ENCODE measurements at places on chromosomes 6 and 20.

DNA sequence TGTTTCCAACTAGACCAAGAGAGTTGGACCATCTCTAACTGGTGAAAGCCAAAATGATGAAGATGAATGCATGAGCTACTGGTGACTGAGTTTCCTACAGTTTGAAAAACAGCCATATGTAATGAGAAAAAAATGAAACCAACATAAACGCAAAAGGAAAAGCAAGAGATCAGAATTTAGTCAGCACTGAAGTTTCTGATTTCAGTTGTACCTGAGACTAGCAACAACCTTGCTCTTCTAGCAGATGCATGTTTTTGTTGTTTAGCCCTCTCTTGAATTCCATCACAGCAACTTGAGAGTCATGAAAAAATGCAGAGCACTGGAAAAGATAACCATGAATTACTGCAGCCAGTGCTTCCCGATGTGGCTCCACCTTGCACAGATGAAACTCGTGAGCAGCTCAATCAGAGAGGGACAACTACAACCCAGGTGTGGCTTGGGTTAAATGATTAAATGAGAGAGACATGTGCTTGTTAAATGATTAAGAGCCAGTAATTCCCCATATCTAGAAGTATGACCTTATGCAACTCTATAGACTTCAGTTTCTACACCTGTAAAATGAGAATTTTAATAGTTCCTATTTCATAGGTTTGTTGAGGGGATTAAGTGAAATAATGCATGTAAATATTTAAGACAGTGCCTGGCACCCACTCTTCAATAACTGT lies 104.8 kb downstream of the ELOVL4 start:
- DNase-seq, result no peak

GRCh38 chr6:12265791-12266190 lies 24.4 kb upstream of the EDN1 start:
- no peak for DNase-seq

DNA sequence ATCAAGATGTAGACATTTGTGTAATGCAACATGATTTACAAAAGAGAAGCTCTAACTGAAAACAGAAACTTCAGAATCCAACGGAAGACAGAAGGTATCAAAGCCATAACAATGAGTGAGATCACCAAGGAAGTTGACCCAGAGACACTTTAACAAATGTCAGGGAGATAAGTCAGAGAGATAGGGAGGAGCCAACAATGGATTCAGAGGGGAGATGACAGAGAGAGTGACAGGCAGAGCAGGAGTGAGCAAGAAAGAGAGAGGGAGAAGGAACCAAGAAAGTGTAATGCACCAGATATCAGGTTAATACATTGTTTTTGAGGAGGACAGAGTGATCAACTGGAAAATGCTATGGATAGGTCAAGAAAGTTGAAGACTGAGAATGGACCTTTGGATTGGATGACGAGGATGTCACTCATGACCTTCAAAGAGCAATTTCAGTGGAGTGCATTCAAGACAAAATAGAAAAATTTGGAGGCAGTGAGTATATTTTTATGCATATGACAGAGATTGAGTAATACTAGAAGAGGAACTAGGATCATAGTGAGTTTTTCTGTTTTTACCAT lies 86.6 kb downstream of the TRDN start:
- DNase-seq, result no peak

DNA sequence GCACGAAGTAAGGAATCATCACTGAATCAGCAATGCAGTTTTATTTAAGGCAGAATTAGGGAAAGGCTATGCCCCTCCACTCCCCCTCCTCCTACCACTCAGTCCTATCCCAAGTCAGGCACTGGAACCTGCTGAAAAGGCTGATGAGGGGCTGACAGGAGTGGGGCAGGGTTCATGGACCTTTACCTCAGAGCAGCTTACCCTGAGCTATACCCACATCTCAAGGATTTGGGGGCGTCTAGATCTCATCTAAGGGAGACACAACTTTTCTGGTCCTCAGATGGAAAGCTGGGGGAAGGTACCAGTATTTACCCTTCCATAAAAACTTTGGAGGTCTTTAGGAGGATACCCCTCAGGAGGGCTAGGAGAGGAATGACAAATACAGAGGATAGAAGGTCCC lies 27.2 kb downstream of the GSS start:
- DNase-seq, result no peak

GRCh38 chr6:93721386-93722048 lies 302.2 kb upstream of the EPHA7 start:
- DNase-seq, result no peak

DNA sequence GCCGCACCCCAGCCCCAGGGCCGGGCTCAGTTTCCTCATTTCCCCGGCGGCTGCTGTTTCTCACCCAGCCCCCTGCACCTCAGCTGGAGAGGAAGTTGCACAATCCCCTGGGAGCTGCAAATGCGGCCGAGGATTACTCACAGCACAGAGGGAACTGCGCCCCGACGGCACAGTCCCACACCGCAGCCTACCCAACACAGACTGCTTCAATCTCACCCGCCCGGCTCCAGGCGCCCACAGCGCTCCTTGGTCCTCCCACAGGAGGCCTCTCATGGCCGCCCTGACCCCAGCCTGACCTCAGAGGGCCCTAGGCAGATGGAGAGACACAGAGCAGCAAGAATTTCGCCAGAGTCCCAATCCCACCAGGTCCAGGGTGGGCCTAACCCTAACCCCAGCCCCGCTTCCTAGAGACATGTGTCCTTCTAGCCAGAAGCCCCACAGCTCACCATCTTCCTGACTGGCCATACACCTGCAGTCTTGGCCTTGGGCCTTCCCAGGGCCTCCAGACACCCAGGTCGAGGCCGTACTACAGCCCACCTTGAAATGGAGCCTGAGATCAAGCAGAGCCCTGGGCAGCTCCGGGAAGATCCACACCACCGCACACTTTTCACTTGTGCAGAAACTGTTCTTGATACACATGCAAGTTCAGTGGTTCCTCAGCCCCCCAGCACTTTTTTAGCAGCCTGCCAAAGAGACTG lies 11.7 kb downstream of the TFEB start:
- DNase-seq, result peak; percentile 94

DNA sequence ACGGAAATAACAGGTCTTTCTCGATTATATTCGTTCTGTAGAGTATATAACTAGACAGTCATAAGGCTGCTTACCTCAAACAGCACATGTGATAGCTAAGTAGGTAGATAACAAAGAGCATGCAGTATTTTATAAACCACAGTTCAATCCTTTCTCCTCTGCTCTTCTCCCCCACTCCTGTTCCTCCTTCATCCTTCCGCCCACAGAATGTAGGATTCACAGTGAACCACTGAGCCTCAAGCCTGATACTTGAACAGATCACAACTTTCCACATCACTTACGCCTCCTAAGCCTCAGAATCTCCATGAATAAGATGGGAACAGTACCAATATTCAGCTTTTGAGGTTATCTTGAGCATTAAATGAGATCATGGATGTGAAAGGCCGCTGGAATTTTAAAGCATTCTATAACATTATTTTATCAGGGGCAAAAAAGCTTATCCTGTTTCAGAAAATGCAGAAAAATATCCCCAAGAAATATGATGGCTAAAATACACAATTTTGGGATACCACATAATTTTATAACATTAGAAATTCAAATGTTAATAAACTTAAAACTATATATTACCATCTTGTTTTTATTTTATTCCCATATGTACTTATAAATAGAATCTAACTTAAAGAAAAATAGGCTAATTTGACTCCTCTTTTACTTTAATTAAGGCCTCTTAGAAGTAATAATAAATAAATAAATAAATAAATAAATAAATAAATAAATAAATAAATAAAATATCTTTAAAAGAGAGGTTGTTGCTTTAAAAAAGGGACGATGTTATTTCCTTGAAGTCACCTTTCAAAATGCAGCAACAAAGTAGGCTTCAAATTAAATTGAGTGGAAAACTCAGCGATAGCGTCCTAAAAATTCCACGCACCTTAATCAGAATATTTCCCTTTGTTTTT lies 33.4 kb downstream of the MTFR2 start:
- DNase-seq, result no peak

DNA sequence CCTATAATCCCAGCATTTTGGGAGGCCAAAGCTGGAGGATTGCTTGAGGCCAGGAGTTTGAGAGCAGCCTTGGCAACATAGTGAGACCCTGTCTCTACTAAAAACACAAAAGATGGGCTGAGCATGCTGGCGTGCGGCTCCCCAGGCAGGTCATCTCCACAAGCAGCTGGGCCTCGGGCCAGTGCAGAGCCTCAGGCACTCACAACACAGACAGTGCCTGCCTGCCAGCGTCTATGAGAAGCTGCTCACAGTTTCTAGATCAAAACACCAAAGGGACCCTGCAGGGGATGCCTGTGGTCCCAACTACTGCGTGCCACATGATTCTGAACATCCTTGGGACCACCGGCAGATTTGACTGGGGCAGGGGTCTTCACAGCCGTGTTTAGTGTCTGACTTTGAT lies 59.4 kb downstream of the GINS1 start:
- DNase-seq, result no peak

DNA sequence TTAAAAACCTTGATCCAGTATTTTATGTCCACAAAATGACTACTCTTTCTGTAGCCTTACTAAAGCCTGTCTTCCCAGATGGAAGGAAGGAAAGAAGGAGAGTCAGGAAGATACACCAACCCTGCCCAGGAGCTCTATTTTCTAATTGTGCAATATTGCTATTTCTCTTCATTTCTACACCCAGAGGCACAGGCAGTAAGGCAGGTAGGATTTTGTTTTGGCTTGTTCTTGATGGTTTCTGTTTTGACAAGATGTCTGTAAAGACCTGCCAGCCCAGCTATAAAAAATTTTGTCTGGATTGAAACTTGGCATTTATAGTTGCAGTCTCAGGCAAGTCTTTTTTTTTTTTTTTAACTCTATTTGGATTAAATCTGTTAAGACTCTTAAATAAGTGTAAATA lies 587.5 kb upstream of the ARID1B start:
- DNase-seq, result no peak

DNA sequence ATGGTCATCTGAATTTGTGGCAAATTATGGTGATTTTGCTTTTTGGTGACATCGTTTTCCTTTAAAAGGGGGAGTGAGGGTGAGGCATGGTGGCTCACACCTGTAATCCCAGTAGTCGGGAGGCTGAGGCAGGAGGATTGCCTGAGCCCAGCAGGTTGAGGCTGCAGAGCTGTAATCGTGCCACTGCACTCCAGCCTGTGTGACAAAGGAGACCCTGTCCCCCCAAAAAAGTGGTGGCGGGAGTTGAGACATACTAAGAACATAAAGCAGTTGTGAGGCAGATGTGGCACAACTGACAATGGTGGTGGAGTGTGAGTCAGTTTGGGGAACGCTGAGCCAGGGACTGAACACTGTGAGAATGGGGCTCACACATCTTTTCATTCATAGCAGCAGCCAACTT lies 45.5 kb downstream of the ADNP start:
- no peak for DNase-seq

DNA sequence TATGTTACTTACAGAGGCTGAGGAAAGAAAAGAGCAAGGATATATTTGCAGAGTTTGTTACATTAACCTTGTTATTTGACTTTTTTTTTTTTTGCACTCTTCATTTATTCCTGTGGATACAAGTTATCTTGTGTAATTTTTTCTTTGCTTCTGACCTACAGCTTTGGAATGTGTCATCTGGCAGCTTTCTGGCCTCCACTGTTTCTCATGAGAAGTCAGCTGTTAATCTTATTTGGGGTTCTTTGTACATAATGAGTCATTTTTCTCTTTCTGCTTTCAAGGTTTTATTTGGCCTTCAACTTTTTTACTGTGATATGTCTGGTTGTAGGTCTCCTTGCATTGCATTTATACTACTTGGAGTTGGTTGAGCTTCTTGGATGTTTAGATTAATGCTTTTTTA lies 333.4 kb downstream of the SMOC2 start:
- DNase-seq, result no peak

DNA sequence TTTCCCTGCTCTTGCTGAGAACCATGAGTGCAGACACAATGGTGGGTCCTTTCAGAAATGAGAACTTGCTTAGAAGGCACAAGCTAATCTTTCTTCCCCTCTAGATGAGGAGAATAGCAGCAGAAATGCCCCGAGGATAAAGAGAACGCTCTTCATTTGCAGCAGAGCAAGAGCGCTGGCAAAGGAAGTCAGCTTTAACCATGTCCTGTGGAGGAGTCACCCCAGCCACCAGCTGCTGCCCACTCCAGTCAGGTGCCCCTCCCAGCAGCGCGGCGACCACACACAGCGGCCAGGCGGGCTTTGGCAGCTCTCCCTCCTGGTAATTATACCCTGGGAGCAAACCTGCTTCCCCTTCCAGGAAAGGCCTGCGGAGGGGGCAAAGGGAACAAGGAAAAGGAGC lies 42.4 kb upstream of the EMILIN3 start:
- DNase-seq, result peak; percentile 71

GRCh38 chr20:17226410-17227218 lies at the start of gene PCSK2:
Gene PCSK2, plus strand, starts transcription at chr20:17227040. Its CDS starts 266 bp downstream, at chr20:17227306.
- DNase-seq, result no peak

DNA sequence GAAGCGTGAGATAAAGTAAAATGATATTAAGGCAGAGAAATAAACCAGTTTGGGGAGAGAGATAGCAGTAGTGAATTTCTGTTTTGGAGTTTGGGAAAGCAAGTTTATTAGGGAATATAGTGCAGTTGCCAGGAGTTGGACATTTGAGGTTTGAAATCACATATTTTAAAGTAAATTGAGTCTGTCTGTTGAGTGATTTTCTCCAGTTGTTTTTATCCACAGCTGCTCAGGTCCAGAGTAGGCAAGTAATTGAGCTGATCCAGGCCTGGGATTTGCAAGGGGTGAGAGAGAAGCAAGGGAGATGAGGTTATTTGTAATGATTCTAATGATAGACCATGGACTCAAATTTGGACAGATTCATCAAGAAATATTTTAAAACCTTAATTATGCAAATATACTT lies 481.9 kb downstream of the UTRN start:
- no peak for DNase-seq

Data from KBM-7 (cell line).